ENCODE measurements at places on chromosomes 11 and 22.

DNA sequence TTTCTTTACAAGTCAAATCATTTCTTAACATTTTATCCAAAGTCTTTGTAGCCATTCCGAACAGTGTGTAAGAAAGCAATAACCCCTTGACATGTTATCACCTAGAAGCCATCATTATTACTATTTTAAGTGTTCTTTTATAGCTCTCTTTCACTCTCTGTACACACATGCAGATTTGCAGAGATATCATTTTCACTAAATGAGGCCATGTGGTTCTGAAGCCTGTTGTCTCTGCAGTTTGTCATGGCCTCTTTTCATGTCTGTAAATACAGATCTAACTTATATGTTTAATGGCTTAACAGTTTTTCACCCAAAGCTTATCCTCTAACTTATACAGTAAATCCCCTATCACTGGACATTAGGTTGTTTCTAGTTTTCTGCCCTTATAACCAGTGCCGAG is 166.8 kb downstream of the MYO18B start:
- no peak for DNase-seq

DNA sequence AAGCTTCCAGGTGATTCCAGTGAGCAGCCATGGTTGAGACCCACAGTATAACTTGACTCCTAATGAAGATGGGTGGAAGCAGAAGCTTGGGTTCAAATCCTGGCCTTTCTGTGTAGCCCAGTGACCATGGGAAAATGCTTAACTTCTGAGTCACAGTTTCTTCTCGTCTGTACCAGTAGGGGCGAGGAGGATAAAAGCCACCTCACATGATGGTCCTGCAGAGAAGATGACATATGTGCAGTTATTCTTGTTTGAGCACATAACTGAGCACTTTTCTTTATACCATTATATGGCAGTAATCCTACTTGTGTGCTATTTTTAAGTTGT is 4.9 kb downstream of the TMEM109 start:
- no peak for DNase-seq

DNA sequence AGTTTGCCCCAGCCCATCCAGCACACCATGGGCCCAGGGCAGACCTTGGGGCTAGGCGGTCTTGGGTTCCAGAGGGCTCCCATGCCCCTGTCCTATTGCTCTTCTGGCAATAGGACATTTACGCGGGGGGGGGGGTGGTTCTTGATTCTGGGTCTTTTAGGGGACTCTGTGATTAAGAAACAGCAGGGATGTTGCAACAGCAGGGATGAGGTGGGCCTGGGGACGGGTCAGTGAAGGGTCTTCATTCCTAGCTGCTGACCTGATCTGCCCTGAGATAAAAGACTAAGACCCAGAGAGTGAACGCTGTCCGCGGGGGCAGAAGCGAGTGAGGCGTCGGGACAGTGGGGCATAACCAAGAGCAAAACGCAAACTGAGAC is 418 bp upstream of the ADAMTS15 start:
- no peak for DNase-seq

GRCh38 chr11:95033051-95033450 is 8.0 kb downstream of the KDM4E start:
- no peak for DNase-seq

GRCh38 chr11:68334923-68335322 is 22.5 kb downstream of the LRP5 start:
- DNase-seq, result no peak

- no peak for DNase-seq
Observed at GRCh38 chr11:70900540-70900939, 351.8 kb downstream of the SHANK2 start.

- DNase-seq, result no peak
Observed at GRCh38 chr22:37972527-37972926, 11.8 kb downstream of the SOX10 start.

All from stimulated activated CD8-positive, alpha-beta memory T cell treated with anti-CD3 and anti-CD28 coated beads, Interleukin-15, amount 100 ng/mL, for 4 hours (primary cell).